ENCODE measurements at places on chromosomes 12 and 14.

DNA sequence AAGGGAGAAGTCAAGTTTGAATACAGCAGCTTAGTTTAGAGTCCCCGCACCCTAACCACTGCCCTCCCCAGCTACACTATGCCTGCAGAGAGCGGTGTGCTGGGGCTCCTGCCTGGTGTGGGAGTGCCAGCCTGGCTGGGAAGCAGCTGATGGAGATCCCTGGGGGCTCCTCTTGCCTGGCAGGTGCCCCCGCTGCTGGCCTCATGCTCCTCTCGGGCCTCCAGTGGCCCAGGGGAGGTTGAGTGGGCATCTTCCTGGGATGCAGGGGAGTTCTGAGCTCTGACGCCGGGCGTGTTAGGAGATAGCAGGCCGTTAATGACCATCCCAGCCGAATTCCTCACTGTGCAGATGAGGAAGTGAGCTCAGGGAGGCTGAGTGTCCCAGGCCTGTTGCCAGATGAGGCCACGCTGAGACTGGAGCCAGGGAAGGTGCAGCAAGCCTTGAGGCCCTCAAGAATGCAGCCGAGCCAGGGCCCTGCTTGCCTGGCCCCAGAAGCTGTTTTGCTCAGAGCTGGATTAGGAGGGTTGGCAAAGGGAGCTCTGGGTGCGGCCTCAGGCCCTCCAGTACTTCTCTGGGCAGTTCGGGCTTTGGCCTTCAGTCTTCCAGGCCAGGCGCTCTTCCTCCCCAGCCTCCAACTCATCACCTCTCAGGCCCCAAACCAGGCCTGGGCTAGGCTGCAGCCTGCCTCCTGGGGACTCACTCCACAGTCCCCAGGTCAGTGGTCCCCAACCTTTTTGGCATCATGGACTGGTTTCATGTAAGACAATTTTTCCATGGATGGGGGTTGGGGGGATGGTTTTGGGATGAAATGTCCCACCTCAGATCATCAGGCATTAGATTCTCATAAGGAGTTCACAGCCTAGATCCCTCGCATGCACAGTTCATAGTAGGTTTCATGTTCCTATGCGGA is 6.6 kb upstream of the CYP46A1 start:
- DNase-seq, result no peak

DNA sequence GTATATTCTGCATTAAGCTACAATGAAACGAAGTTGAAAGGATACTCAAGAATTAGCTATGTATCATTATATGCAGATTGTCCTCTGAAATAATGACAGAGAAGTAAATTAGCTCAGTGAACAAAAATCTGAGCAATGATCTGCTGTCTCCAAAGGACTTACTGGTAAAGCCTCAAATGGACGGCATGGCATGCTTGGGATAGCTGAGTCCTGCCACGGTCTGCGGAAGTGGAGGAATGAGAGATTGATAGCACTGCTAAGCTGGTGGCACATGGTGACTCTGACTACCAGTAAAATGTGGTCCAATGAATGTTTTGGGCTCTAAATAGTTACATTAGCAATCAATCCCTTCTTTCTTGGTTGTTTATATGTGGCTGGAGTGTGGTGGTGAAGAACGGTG is 3.7 kb upstream of the DENND5B start:
- DNase-seq, result no peak

DNA sequence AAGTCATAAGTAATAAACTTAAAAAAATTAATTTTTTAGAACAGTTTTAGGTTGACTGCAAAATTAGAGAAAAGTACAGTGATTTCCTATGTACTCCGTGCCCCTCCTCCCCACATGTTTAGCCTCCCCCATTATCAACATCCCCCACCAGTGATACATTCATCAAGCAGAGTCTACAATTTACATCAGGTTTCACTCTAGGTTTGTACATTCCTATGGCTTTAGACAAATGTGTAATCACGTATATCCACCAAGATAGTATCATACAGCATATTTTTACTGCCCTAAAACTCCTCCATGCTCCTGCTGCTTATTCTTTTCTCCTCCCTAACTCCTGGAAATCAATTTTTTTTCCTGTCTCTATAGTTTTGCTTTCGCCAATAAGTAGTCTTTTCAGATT is 438.7 kb downstream of the LRFN5 start:
- DNase-seq, result no peak

DNA sequence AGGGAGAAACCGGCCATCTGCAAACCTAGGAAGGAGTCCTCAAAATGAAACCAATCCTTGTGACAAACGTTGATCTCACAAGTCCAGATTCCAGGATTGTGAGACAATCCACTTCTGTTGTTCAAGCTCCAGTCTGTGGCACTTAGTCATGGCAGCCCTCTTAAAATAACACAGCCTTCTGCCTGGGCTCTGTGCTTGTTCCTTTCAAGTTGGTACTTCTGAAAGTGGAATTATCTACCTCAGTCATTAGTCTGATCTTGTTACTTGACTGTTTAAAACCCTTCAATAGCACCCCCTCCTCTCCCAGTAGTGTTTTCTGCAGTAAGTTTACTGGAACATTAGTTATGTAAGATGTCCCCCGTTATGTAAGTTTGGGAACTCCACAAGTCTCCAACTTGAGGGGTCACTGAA is 111.0 kb upstream of the HIF1A start:
- DNase-seq, result no peak

DNA sequence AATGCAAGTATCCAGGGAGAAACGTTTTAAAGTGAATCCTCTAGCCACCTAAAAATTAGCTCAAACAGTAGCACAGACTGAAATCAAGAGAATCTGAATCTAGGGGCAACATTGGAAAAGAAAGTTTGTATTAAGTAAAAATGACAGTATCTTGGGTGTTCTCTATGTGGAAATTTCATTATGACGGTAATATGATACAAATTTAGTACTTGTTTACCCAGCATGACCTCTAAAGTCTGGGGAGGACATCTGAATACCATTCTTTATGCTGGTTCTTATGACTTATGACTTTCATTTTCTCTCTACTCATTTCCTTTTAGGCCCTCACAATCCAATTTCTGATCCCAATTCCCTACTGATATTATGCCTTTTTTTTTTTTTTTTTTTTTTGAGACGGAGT is 14.0 kb downstream of the GTSF1 start:
- no peak for DNase-seq

GRCh38 chr14:101457301-101457935 is 103.9 kb upstream of the DIO3 start:
- no peak for DNase-seq

GRCh38 chr14:33573301-33573880 is 377.5 kb downstream of the EGLN3 start:
- DNase-seq, result no peak

- no peak for DNase-seq
These were observed 208.3 kb downstream of the NAV3 start for GRCh38 chr12:78038986-78039385.

- peak; percentile 17 for DNase-seq
These were observed 33.6 kb downstream of the CDKL1 start for GRCh38 chr14:50362764-50363713.

DNA sequence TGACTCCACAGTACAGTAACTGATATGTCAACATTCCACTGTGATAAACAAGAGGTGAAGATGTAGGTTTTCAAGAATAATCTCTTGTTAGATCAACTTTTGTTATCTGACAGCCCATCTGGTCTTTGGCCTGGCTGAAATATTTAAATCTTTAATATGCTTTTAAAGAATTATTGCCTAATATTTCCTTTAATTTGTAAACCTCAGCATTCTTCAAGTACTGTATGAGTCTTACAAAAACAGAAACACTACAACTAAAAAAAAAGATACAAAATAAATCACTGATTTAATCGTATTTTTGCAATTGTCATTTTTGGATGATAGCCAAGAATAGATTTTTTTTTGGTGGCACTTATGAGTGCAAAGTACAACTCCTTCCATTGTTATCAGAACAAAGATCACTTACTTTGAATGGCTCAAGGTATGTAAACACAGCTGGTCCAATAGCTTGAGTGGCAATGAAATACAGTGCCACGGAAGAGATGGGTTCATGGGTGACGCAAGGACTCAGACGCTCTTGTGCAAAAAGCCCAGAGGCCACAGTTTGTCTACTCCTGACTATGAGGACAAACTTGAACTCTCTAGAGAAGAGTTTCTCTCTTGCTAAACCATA is 109.5 kb downstream of the PAX9 start:
- DNase-seq, result no peak

DNA sequence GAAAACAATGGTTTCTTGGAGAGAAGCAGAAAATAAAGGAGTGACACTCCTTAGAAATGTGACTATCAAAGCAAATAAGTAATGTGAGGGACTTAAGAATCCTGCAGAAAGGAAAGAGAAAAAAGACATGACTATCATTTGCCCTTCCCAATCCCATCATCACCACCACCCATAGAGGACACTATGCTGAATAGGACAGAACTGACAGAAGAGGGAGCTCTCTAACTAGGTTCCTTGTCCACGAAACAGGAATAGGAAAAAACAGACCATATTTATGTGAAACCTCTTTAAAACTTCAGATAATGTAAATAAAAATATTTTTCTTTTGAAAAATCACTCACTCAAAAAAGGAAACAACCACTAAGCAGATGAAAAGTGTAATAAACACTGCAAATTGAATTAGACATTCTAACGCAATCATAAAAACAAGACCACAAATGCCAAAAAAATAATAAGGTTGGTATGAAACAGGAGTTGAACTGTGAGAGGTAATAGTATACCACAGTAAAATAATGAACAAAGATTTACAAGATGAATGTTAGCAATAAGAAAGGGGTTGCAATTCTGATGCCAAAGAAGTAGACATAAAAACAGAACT is 24.1 kb downstream of the KLRD1 start:
- DNase-seq, result peak; percentile 69

DNA sequence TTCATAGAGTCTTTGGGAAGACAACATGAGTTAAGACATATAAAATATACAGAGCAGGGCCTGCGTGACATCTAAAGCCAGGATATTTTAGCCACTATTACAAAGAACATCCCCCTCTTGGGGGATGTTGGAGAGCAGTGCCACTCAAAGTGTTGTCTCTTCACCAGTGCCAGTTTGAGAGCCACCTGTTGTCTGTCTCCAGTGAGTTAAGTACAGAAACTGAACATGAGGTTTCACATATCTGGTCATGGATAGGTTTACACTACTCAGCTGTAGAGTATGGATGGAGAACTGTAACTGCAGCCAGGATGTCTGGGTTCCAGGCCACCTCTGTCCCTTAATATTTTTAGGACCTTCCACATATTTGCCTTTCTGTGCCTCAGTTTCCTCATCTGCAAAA is 39.1 kb downstream of the RNFT2 start:
- no peak for DNase-seq

- peak; percentile 62 for DNase-seq
These were observed 51.1 kb downstream of the HSPB8 start for GRCh38 chr12:119229837-119230236.

DNA sequence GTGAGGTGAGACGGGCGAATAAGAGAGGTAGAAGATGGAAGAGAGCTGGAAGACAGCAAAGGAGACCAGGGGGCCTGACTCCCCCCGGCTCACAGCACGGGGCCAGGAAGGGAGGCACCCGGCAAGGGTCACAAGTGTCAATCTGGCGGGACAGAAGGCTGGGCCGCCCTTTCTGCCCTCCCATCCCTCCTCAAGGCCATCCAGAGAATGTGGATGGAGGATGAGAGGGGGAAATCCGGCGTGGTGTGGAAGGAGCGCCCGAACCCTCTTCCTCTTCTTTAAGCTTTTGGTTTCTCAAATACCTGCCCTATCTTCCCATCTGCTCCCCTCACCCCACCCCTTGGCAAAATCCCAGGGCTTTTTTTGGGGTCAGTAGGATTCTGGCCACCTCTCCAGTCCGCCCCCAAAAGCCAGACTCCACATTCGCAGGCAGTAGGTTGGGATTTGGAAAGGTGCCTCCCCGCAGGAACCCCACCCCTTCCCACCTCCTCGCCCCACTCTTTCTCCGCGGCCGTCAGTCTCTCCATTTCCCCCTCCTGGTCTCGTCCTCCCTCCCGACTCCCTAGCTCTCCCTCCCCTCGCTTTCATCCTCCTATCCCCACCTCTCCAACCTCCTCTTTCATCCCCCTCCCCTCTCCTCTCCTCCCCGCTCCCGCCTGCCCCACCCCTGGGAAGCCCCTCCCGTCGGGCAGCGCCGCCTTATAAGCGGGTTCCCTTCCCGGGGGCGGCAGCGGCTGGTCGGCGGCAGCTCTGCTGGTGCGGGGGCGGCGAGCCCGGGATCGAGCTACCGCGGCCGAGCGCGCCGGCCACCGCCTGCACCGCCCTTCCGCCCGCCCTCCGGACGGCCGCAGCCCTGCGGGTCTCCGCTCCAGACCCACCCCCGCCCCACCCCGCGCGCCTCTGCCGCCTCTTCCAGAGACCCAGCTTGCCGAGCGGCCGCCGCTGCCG is at the start of gene PTMS:
TSS of gene PTMS (plus strand) at position 730 of the 948 bp plus-strand sequence. CDS start 343 bp downstream, outside the sequence.
- no peak for DNase-seq

GRCh38 chr12:110762891-110763290 is 20.2 kb upstream of the PPP1CC start:
- no peak for DNase-seq

GRCh38 chr12:106551410-106551809 is 31.4 kb upstream of the RFX4 start:
- no peak for DNase-seq

DNA sequence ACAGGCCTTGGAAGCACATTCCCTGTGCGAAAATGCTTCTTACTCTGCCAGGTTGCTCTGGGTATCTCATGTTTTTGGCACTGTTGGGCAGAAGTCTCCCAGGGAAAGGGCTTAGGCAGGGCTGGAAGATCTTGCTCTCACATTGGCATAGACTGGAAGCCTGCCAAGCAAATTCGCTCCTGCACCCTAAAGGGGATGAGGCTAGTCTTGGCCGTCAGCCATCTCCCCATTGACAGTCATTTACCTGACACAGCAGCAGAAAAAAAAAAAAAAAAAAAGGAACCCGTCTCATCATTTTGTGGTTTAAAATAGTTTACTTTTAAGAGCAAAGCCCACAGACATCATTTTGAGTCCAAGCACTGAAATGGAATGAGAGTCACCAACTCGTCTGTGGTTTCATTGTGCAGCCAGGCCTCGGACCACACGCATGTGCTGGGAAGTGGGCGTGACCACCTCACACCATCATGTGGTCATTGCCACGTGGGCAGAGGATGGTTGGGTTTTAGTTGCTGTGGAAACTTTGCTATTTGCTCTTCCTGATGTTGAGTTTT is 84.8 kb downstream of the NRXN3 start:
- DNase-seq, result no peak

DNA sequence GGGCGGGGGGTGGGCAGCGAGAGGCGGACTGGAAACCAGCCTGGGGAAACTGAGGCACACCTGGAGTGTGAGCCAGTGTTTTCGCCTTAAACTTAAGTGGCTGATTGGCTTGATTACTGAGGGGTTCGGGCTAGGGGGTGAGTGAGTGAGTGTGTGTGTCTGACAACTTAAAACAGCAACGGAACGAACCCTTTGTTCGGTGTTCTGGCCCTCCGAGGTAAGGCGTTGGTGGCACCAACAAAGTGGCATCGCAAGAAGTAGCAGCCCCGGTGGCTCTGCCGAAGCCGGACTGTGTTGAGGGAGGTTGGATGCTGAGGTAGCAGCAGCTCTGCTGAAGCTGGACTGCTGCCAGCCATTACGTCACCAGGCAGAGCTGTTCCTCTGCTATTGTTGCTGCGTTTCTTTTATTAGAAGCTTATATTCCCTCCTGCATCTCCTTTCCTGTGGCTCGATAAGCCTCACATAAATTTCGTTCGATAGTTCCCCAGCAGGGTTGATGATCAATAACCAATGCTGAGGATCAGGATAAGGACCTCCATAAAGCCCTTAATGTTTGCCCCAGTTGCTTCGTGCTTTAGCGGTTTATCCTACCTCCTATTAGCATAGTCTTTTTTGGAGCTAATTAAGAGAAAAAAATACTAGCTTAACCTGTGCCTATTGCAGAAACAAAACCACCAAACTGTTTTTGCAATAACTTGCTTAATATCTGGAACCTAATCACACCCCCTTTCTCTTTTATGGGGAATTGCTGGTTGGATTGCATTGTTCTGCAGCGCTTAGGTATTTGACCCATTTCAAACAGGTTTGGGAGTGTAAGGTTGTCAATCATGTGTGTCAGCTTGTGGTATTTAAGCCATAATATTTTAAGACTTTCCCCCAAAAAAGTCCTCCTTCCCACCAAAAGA is 1.3 kb downstream of the GPR137C start:
- DNase-seq, result peak; percentile 76

Data from NAMALWA (cell line).